ENCODE measurements at places on chromosomes 2 and 18. TPM values are rescaled to one million over a fixed set of nuclear protein-coding genes. Genes with fewer than 3 reads are reported as not detected.

UCN gene
- total RNA-seq = 6.0 TPM

G6PC2 gene
- total RNA-seq = not detected

MRO gene
- 3.1 TPM for total RNA-seq

LAMA3 gene
- total RNA-seq = 0.67 TPM

DNA sequence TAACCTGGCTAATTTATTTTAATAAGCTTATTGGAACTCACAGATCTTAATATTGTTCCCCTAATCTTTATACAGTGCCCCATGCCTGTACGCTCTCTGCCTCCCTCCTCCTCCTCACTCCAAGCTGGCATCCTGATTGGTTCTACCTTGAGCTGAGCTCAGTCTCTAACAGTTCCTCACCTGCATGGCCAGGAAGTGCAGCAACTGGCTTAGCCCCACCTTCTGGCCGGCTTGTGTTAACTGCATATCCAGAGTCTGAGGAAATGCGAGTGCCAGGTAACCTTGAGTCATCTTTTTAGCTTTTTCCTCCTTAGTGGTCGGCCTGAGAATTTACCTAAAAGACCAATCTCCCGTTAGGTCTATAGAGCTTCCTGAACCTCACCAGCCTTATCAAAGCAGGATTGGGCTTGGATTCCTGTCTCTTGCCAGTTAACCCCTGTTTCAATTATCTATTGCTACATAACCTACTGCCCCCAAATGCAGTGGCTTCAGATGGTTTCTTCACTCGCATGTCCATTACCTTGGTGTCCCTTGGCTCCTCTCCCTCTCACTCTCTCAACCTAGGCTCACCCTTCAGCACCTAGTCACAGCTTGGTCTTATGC is 89.5 kb upstream of the STK39 start:
- DNase-seq = peak; percentile 31

DNA sequence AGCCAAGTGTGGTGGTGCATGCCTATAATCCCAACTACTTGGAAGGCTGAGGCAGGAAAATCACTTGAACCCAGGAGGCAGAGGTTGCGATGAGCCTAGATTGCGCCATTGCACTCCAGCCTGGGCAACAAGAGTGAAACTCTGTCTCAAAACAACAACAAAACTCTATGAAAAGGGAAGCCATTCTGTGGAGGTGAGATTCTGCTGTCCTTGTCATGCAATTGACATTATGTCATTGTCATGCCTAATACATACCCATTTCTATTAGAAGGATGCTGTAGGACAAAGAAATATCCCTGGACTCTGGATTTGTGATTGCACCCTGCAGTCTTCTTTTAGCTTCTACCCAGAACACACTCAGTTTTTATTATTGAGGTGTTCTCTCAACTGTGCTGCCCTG is 8.6 kb downstream of the RASGRP3 start:
- no peak for DNase-seq

- no peak for DNase-seq
Observed at GRCh38 chr2:602571-603359, 74.4 kb downstream of the TMEM18 start.

- peak; percentile 51 for DNase-seq
Observed at GRCh38 chr18:31497836-31498573, at the start of gene DSG2. DSG2 (plus strand) TSS chr18:31498177; CDS start chr18:31498252, 75 bp downstream.

- peak; percentile 45 for DNase-seq
Observed at GRCh38 chr2:30666266-30666874, 140.9 kb downstream of the CAPN13 start.

- peak; percentile 95 for DNase-seq
Observed at GRCh38 chr2:27320958-27321543, 1.8 kb downstream of the MPV17 start.

GRCh38 chr2:96143231-96143847 is 1.9 kb downstream of the DUSP2 start:
- no peak for DNase-seq

All from SK-MEL-5 (cell line).